Mammary epithelial cell (primary cell): ENCODE measurements at places on chromosomes 3 and 15. TPM values are rescaled to one million over a fixed set of nuclear protein-coding genes. Genes with fewer than 3 reads are reported as not detected.

The PLA2G4E gene
- total RNA-seq: not detected

The NOX5 gene
- 0.05 TPM in 1 of 2 replicates, not detected in the other for total RNA-seq

The IQCF5 gene
- not detected for total RNA-seq

The PRR23E gene
- total RNA-seq: not detected

The IFT57 gene
- total RNA-seq: 37.6 and 55.8 TPM in 2 replicates

The CPNE4 gene
- 1.5 TPM for total RNA-seq

The TMCC1 gene
- 28.2 and 32.6 TPM in 2 replicates for total RNA-seq

The LRRC31 gene
- total RNA-seq: not detected in 2 replicates

The KNG1 gene
- not detected for total RNA-seq

The SNAPC5 gene
- 21.3 and 27.3 TPM in 2 replicates for total RNA-seq

The KIF15 gene
- total RNA-seq: 3.7 and 7.7 TPM in 2 replicates

The CLDN18 gene
- not detected in 2 replicates for total RNA-seq

The CCDC80 gene
- 56.8 TPM for total RNA-seq

The LDHAL6B gene
- not detected for total RNA-seq

The ISG20 gene
- total RNA-seq: 1.0 TPM

The XIRP1 gene
- total RNA-seq: not detected

The RASL12 gene
- not detected in 2 replicates for total RNA-seq

The LRRIQ4 gene
- total RNA-seq: not detected in 2 replicates

The COMMD2 gene
- 29.3 TPM for total RNA-seq

The RSRC1 gene
- 20.1 and 35.6 TPM in 2 replicates for total RNA-seq

The MAP6D1 gene
- total RNA-seq: 1.1 and 1.4 TPM in 2 replicates

The CFAP44 gene
- 4.8 TPM for total RNA-seq

The DNAJC13 gene
- 38.0 and 39.2 TPM in 2 replicates for total RNA-seq

The ST3GAL6 gene
- 3.5 and 5.8 TPM in 2 replicates for total RNA-seq

The TMEM207 gene
- total RNA-seq: not detected

The FES gene
- not detected in 2 replicates for total RNA-seq

The FBXO40 gene
- not detected for total RNA-seq

The SLC28A1 gene
- total RNA-seq: not detected in 2 replicates

The TMCO5A gene
- not detected for total RNA-seq

The LIPC gene
- total RNA-seq: not detected in 2 replicates

The CORO2B gene
- 4.3 TPM for total RNA-seq

The SPINK8 gene
- not detected for total RNA-seq

The RARRES1 gene
- total RNA-seq: 0.52 TPM in 1 of 2 replicates, not detected in the other

The NPAP1 gene
- not detected in 2 replicates for total RNA-seq

The ADAMTS17 gene
- total RNA-seq: 1.7 TPM

The SUCNR1 gene
- not detected for total RNA-seq

The CCDC13 gene
- 0.50 TPM for total RNA-seq

The TIMP4 gene
- not detected for total RNA-seq

The RARB gene
- 0.59 TPM in 1 of 2 replicates, not detected in the other for total RNA-seq

The NR2F2 gene
- 3.2 TPM for total RNA-seq

The MRAS gene
- 15.4 and 16.4 TPM in 2 replicates for total RNA-seq

The FAM43A gene
- 1.0 and 1.2 TPM in 2 replicates for total RNA-seq

The PATL2 gene
- total RNA-seq: not detected

The SI gene
- total RNA-seq: not detected in 2 replicates

The FRMD5 gene
- total RNA-seq: 12.5 and 12.6 TPM in 2 replicates

The AADACL2 gene
- total RNA-seq: not detected in 2 replicates

The CD86 gene
- total RNA-seq: 0.17 TPM

The ZNF662 gene
- 0.47 and 0.64 TPM in 2 replicates for total RNA-seq

The ZNF774 gene
- 5.7 TPM for total RNA-seq
